ENCODE measurements at places on chromosomes 13 and 19.
A peak's percentile ranks its signal among the peaks of the same experiment; 100 is the strongest.

DNA sequence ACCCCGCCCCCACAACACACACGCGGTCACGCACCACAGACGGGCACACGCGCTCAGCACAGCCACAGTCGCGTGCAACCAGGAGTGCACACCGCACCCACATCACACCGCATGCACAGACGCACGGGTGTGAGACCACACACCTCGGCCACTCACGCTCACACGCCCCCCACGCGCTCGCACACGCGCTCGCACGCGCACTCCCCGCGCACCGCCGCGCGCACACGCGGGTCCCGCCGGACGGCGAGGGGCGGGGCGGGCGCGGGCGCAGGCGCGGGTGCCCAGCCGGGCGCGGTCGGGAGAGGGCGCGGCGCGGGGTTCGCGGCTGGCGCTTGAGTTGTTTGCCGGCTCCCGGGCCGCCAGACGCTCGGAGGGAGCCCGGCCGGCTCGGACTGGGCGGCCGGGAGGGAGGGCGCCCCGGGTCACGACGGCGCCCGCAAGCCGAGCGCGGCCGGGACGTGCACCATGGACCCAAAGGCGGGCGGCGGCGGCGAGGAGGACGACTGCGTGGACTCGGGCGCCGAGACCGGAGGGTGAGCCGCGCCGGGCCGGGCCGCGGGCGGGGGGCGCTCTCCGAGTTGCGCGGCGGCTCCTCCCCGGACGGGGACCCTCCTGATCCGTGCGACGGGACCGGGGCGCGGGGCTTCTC, at the start of gene FAM124A:
FAM124A (plus strand) TSS at position 362 of the 649 bp plus-strand sequence; CDS start at position 466, 104 bp downstream.
- peak; percentile 63 for DNase-seq

- DNase-seq, result no peak
Observed at GRCh38 chr19:45650722-45651121, 11.5 kb upstream of the EML2 start.

DNA sequence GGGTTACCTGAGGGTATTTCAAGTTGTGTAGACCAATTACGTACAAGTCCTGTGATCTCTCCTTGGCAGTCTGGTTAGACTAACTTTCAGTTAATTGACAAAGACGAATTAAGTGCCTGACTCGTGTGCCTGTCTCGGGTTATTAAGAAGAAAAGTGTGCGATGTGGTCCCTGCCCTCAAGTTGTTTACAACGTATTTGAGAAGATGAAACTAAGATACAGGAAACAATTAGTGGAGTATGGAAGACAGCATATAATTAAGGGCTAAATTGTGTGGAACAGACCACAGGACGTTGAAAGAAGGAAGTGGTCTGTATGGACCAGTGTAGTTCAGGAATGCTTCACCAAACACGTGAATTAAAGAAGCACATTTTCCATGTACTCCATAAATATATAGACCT, 49.2 kb downstream of the KLF5 start:
- DNase-seq, result no peak

DNA sequence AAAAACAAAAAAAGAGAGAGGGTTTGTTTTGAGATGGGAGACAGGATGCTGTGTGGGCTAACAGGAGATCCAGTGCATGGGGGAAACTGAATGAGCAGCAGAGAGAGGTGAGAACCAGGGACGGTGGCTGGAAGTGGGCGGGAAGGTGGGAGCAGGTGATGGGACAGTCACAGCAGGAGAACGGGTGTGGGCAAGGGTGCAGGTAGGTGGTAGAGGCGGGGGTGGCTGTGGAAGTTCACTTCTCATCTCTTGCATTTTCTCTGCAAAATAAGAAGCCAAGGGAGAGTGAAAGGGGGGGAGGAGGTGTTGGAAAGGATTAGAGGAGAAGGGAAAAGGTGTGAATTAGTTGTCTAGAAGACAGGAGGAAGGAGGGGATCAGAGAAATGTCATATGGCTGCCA, 21.9 kb downstream of the FBXO17 start:
- DNase-seq, result no peak

- no peak for DNase-seq
Observed at GRCh38 chr19:4326837-4327251, 11.8 kb downstream of the STAP2 start.

DNA sequence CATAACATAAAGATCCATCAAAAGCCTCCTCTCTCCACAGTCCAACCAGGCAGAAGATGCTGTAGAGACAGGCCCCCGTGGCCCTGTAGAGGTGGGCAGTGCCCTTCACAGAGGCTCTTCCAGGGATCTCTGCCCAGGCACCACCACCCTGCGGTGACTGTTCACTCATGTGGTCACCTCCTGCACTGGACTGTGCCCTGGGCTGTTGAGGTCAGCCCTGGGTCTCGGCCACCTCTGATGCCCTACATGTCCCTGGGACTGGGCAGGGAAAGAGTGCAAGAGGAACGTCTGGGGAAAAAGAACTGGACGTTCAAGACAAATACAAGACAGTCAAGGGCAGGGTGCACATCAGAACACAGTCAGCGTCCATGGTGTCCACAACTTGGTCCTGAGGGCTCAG, 22.3 kb downstream of the PEPD start:
- DNase-seq, result no peak

DNA sequence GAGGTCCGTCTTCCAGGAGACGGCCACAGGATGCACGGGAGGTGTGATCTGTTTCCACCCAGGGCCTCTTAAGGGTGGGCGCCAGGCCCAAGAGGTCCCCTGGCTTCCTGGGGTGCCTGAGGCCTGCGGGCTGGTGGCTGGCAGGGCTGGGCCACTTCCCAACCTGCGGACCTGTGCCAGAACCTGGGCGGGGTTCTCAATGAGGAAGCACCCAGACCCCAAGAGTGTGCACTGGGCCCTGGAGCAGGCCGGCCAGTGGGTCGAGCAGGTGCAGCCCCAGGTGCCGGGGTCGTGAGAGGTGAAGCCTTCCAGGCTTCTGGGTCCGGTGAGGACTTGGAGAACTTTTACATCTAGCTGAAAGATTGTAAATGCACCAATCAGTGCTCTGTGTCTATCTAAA, 6.7 kb upstream of the MICU2 start:
- no peak for DNase-seq

GRCh38 chr13:41017159-41017558, 2.0 kb downstream of the ELF1 start:
- DNase-seq, result no peak

DNA sequence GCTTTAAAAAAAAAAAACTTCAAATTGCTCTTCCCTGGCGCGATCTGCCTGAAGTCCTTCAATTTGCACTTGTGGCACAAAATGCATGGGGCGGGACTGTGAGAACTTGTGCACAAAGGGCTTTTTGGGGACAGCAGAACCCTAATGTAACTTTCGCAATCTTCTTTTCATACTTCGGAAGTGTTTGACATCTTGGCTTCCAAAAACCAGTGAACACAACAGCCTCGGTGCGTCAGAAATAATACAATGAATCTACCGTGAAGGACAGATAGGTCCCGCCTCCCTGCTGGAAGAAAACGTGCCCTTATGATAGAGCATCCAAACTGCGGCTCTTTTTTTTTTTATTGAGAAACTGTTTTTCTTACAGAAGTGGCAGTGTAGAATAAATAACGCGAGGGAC, 36.6 kb downstream of the KLF2 start:
- no peak for DNase-seq

GRCh38 chr13:79901336-79901735, 420.4 kb downstream of the NDFIP2 start:
- no peak for DNase-seq

- DNase-seq, result no peak
Observed at GRCh38 chr13:79917628-79918027, 423.3 kb downstream of the SPRY2 start.

DNA sequence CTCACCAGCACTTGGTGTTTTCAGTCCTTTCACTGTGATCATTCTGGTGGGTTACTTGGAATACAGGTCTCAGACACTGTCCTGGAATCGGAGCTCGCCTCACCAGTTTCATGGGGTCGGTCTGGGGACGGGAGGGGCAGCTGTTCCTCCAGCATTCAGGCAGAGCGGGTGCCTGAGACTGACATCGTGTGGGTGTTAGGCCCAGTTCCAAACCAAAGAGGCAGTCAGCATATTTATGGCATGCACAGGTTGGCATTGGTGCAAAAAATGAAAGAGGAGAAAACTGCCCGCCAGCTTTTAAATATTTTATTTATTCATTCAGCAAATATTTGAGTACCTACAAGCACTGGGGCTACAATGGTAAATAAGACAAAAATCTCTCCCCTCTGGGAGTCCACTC, 20.1 kb downstream of the PLEKHF1 start:
- DNase-seq, result no peak

DNA sequence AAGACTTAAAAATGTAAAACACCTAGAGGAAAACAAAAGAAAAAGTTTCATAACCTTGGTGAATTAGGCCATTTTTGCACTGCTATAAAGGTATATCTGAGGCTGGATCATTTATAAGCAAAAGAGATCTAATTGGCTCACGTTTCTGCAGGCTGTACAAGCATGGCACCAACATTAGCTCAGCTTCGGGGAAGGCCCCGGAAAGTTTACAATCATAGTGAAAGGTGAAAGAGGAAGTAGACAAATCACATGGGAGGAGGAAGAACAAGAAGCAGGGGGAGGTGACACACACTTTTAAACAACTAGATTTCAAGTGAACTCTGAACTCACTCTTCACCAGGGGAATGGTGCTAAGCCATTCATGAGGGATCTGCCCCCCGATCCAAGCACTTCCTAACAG, 1358.5 kb upstream of the PCDH9 start:
- no peak for DNase-seq

GRCh38 chr19:54281007-54281728, at the start of gene LILRB2:
LILRB2 (minus strand) TSS chr19:54281110; CDS start chr19:54280496, 614 bp downstream.
- DNase-seq, result no peak

GRCh38 chr19:53977991-53978731, 13.3 kb upstream of the CACNG6 start:
- DNase-seq, result peak; percentile 47

- no peak for DNase-seq
Observed at GRCh38 chr19:54209811-54210494, 9.3 kb downstream of the RPS9 start.

GRCh38 chr13:48402325-48402932, 10.5 kb downstream of the LPAR6 start:
- no peak for DNase-seq

DNA sequence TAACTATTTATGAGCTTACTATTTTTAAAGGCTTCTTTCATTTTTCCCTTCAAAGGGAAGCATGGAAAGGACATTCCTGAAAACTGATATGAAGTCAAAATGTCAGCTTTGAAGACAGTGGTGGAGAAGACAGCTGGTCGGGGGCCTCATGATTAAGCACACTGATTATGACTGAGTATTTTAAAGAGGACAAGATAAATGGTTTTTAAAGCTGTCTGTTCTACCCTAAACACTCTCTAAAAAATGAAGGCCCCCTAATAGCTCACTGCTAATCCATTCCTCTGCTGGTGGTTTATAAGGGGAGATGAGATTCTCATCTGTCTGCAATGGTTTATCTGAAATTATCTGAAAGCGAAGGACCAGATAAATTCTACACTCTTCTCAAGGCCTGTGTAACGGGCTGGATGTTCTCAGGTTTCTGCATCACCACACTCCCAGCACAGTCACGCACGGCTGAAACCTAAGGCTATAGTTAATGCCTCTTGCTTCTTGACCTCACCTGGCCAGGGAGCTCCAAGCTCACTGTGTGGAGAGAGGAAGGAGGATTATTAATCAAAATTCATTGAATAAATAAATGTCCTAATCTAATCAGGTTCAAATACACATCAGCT, 86.9 kb upstream of the DOCK9 start:
- DNase-seq, result no peak

GRCh38 chr19:14471436-14472187, 3.5 kb downstream of the PTGER1 start:
- no peak for DNase-seq

- no peak for DNase-seq
Observed at GRCh38 chr13:24648983-24649687, 31.1 kb upstream of the ATP12A start.

DNA sequence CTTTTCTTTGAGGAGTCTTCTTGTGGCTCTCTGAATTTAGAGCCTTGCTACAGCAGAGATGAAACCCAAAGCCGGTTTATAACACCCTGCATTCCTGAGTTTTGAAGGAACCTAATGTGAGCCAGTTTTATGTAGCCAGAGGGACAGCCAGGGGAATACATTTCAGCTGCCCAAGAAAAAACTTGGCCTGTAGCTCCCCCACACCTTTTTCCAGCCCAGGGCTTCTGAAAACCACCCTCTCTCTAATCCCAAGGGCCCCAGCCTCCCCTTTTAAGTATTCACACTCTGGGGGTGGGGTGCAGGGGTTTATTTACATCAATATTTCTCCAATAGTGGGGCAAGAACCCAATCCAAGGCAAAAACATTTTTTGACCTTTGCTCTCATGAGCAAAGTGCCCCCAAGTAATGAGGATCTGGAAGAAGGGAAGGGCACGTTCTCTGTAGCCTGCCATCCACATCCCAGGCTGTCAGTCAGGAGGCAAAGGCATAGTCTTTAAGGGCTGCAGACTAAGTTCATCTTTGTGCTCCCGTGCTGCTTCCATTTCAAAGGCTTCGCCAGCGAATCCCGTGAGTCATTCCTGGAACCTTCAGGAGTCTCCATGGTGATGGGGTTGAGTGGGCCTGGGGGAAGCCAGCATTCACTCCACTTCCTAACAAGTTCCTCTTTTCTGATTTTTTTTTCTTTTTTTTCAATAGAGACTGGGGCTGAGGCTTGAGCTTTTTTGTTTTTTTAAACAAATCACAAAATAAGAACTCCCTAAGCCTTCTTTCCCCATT, 33.2 kb upstream of the MEDAG start:
- no peak for DNase-seq

GRCh38 chr13:114145256-114145655, 12.8 kb upstream of the RASA3 start:
- no peak for DNase-seq

DNA sequence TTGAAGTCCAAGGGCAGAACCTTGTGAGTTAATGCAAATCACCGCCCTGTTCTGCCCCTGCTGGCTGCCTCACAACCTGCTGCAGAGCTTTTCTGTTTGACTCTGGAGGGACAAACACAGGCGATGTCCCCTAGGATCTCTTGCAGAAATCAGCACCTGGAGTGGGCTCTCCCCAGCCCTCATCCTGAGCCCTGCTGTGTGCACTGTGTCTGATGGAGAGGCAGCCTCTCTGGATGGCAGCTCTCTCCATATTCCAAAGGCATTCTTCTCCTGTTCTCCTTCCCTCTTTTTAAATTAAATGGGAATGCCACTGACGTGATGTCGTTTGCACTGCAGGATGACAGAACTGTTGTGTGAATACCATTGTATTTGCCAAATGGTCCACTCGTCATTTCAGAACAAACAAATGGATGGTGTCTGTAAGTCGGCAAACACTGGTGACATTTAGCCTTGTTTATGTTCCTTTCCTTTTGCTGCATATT, 184.1 kb downstream of the ZNF536 start:
- no peak for DNase-seq

DNA sequence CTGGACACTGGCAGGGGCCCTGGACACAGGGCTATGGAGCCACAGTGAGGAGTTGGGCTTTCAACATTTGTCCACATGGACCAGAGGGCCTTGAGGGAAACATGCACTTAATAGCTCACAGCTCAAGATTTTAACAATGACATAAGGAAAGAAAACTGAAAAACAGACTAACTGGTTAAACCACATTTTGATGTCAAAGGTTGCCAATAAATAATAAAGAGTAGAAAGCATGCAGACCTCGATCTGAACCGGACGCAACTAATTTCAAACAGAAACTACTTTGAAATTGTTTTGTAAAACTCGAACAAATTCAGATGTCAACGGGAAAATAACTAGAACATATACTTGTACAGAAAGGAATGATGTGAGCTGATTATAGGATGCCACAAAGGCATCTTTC, 15.5 kb upstream of the ZNF888 start:
- DNase-seq, result no peak
